CD4-positive, alpha-beta T cell treated with Interleukin-1 beta for 1 hour (primary cell): ENCODE measurements at places on chromosomes 12 and 14.
A peak's percentile ranks its signal among the peaks of the same experiment; 100 is the strongest.

DNA sequence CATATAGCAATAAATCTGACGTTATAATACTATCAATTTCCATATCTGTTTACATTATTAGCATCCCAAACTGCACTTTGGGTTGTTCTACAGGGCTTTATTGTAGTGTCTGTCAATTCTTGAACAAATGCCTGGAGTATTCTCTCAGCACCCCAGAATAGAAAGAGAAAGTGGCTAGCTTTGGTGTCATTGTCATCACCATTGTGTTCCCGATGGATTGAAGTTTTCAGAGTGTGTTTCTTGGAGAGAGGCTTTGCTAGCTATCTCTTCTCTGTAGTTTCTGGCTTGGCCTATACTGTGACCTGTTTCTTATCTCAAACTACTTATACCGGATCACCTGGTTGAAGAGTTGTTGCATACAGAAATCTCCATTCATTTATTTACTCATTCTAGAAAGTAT lies 6.4 kb downstream of the TMEM106C start:
- DNase-seq: no peak

- no peak for DNase-seq
Measured at GRCh38 chr12:39127401-39127800, 222.0 kb upstream of the CPNE8 start.

DNA sequence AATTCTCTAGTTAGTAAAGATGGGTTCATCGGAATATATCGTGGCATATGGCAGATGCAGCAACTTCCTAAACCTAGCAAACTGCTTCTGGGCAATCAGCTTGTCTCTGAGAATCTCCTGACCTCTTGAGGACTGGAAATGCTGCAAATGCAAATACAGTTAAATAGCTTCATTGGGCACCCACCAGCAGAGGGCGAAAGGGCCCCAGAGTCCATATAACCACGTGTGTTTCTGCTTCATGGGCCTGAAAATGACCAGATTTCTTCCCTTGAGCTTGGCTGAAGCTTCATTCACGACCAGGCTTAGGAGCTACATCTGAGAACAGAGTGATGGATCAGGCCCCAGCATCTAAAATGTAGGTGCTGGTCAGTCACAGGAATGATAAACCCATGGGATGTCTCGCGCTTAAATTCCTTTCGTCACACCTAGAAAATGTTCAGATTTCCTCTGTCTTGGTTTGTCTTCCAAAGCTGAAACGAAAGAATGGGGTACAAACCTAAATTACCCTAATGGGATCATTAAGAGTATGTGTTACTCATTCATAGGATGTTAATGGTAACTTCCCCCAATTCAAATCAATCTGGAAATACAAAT lies 1482.5 kb upstream of the TMEM132C start:
- DNase-seq: peak; percentile 36

GRCh38 chr12:63907561-63907960 lies 63.1 kb downstream of the SRGAP1 start:
- DNase-seq: no peak

DNA sequence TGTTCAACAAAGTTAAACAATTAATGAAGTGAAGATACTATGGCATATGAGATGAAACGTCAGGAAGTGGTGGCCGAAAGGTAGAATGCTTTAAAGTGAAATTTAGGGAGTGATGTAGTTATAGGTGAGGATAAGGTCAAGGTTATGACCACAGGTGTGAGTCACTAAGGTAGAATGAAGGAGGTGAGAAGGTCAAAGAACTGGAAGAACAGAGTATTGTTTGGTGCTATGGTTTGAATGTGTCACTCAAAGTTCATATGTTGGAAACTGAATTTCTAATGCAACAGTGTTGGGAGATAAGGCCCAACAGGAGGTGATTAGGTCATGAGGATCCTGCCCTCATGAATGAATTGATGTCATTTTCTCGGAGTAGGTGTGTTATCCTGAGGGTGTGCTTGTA lies 293.6 kb downstream of the NELL2 start:
- no peak for DNase-seq

- no peak for DNase-seq
Measured at GRCh38 chr14:87813211-87813610, 179.8 kb downstream of the GALC start.

DNA sequence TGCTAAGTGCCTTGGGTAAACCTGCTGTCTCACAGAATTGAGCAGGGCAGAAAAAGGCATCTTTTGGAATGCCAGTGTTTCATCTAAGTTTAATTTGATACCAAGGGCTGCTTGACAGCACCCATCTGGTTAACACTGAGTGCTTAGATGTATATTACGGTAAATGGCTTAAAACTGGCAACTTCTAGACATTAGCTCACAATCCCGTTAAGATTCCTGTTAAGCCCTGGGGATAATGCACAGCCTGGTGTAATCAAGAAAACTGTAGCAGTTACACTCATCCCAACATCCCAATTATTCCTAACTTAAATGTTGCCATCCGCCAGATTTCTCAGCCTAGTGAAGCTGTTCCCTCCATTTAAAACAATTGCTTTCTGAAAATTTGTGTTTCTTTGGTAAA lies 29.9 kb downstream of the PPFIBP1 start:
- no peak for DNase-seq

DNA sequence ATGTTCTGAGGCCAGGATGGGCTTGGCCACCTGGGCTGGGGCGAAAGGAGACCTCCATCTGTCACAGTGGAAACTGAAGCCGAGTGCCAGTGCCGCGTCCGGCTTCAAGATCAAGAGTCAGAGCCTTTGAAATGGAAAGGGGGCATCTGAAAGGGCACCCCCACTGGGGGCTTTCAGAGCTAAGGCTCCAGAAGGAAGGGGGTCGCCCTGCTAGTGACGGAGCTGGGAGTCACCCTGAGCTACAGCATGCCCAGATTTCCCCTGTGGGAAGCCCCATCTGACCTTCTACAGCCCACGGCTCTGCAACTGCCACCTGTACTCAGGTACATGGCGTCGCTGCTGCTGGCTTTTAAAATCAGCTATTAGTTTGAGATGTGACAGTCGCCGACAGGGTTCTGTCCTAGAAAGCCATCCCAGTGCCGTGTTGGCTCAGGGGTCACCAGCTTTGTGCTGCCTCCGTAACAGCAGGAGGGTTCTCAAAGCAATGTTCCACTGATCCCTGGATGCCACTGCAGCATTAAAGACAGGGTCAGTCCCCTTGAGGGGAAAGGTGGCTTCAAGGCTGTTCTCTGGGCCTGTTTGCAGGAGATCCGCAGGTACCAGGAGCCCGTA lies 31.5 kb downstream of the CCNK start:
- DNase-seq: no peak

GRCh38 chr12:13153180-13153579 lies 43.3 kb upstream of the EMP1 start:
- DNase-seq: no peak

- no peak for DNase-seq
Measured at GRCh38 chr14:35470755-35471154, 63.2 kb upstream of the INSM2 start.

- no peak for DNase-seq
Measured at GRCh38 chr12:52600071-52600470, 1.2 kb downstream of the KRT72 start.

DNA sequence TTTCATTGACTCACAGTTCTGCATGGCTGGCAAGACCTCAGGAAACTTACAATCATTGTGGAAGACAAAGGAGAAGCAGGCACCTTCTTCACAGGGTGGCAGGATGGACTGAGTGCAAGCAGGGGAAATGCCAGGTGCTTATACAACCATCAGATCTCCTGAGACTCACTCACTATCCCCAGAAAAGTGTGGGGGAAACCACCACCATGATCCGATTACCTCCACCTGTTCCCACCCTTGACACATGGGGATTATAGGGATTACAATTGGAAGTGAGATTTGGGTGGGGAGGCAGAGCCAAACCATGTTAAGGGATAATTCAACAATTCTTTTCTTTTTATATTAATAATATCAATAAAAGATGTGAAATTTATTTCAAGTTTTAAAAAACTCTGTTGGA lies 34.1 kb downstream of the CNTN1 start:
- no peak for DNase-seq

GRCh38 chr14:104470588-104470987 lies 109.0 kb upstream of the C14orf180 start:
- no peak for DNase-seq
